ENCODE measurements at places on chromosomes 5 and 9.
A peak's percentile ranks its signal among the peaks of the same experiment; 100 is the strongest.

DNA sequence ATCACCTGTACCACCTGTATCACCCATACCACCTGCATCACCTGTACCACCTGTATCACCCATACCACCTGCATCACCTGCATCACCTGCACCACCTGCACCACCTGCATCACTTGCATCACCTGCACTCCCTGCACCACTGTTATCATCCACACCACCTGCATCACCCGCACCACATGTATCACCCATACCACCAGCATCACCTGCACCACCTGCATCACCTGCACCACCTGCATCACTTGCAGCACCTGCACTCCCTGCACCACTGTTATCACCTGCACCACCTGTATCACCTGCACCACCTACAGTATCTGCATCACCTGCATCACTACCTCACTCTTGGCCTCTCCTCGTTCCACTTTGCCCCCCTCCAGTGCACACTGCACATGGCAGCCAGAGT lies 63.2 kb upstream of the CKMT2 start:
- DNase-seq, result no peak

GRCh38 chr5:79135790-79136553 lies 24.4 kb downstream of the BHMT start:
- no peak for DNase-seq

DNA sequence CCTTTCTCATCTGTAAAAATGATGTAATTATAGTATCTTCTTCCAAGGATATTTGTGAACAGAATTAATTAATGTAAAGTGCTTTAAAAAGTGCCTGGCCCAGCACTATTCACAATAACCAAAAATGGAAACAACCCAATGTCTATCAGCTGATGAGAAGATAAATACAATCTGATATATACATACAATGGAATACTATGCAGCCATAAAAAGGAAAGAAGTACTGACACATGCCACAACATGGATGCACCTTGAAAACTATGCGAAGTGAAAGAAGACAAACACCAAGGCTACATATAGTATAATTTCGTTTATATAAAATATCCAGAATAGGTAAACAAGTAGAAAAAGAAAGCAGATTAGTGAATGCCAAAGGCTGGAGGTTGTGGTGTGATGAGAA lies 24.1 kb downstream of the DPYSL3 start:
- no peak for DNase-seq

DNA sequence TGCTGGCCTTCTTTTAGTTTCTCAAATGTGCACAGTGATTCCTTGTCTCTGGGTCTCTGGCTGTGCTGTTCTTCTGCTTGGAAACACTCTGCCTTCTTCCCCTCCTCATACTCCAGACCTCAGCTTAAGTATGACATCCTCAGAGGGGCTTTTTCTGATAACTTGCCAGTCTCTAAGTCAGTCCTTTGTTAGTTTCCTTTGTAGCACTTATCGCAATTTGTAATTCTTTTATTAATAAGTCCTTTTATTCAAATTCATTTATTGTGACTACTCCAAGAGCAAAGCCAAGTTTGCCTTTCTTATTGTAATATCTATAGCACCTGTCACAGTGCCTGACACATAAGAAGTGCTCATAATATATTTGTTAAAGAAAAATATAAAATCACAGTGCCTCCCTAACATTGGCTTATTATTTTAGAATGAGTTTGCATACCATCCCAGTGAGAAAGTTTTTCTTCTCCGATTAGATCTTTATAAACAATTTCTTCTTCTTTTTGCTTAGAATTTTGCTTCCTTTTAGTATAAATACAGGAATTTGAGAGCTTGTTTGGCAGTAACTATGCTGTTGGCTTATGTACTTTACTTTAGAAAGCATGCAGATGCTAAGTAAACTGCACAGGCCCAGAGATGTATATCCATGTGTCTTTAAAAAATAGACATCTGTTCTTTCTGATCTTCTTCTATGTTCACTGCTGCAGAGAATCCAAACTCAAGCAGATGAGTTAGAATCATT lies 198.0 kb downstream of the GAS1 start:
- DNase-seq, result no peak

DNA sequence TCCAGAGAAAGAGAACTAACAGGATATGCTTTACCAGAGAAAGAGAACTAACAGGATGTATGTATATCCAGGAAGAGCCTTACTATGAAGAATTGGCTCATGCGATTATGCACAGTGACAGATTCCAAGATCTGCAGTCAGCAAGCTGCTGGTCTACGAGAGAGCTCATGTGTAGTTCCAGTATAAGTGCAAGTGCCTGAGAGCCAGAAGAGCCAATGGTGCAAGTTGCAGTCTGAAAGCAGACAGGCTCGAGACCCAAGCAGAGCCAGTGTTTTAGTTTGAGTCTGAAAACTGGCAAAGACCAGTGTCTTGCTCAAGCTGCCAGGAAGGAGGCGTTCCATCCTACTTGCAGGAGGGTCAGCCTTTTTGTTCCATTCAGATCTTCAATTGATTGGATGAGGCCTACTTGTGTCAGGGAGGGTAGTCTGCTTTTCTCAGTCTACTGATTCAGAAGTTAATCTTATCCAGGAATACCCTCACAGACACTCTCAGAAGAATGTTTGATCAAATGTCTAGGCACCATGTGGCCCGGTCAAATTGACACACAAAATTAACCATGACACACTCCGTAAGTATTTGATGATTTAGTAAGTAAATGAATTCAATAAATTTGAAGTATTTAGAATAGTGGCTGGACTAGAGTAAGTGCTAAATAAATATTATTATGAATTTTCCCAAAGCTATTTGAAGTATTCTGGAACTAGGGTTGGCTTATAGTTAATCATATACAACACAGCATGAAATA lies 372.1 kb upstream of the SGCD start:
- no peak for DNase-seq

GRCh38 chr9:89743573-89744254 lies 138.9 kb downstream of the GADD45G start:
- DNase-seq, result no peak

DNA sequence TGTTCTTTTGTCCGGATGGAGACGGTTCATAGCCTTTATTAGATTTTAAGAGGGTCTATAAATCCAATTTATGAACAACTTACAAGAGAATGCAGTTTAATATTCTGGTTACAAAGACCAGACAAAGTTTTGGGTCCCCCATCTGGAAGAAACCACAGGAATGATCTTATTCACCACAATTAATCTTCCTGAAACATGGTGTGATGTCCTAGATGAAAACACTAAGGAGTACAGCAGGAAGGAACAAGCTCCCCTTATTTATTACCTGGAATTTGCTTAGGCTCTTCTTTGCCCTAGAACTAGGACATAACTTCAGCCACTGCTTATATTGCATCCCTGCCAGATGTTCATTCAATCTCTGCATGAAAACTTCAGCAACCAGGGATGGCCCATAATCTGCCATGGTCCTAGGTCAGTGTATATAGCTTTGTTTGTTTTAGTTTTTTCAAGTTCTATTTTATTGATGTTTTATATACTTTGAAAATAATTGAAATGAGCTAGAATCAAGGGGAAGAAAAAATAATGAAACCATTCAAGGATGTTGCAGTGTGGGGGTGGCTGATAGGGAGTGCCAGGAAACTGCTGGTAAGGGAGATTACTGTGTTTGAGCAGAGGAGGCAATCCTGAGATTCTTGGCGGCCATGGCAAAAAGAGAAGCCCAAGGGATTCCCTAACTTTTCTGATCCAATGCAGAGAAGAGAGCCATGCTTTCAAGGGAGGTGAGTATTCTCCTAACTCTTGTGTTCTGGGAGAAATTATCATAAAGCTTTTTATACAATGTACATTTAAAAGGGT lies 16.8 kb downstream of the TXNDC8 start:
- peak; percentile 74 for DNase-seq

- no peak for DNase-seq
These were observed 32.9 kb downstream of the FRMD3 start for GRCh38 chr9:83505282-83505681.

DNA sequence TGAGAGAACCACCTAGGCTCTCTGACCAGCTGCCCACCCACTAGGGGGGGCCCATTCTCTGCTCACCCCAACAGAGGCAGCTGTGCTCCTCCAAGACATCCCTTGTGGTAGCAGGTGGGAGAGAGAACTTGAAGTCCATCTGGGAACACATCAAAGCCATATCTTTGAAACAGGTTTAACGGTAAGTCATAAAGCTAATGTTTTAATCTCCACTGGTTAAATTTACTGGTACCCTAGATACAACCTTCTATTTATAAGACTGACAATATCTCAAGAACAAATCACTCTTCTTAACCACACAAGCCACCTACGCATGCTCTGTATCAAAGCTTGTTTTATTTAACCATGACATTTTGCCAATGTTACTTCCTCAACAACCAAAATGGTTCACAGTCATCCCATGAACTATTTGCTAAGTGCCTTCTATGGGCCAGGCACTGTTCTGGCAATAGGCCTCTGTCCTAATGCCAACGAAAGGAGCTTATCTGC lies 20.4 kb downstream of the AUH start:
- no peak for DNase-seq

DNA sequence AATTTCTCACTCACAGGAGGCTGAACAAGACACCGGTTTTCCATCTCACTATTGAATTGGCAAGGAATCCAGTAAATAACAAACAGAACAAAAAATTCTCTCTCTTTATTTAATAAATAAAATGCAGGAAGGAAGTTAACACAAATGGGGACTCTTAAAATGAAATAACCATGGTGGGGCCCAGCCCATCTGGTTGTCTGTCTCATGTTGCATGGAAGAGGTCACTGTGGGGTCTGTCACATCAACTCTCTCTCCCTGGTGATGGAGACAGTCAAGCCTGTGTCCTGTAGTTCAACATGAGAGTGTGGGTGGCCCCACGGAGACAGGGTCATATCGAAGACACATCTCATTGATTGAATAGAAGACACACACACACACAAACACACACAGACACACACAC lies 297.7 kb downstream of the IRX2 start:
- no peak for DNase-seq

DNA sequence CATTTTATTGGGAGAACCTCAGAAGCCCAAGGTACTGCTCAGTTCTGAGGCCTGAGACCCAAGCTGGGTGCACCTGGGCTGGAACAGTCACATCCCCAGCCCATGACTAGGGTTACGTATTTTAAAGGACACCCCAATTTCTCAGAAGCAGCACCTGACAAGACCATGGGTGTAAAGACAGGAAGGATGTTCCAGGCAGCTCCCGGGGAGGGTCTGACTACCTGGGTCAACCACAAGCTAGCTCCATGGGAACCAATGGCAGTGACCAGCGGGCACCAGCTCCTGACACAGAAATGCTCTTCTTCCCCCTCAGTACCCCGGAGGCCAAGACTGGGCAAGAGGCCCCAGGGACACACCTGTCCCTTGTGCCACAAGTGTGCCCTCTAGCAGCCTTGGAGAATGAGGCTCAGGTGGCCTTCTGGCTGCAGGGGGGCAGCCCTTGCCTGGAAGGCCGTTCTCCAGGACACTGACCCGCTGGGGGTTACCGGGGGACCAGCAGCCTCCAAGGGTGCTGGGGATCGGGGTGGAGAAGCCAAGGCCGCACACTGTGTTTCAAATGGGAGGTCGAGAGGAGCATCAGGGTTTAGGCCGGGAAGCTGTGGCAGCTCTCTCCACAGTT lies 52.6 kb downstream of the IPPK start:
- DNase-seq, result no peak

GRCh38 chr5:142143878-142144277 lies 35.3 kb downstream of the NDFIP1 start:
- peak; percentile 69 for DNase-seq

DNA sequence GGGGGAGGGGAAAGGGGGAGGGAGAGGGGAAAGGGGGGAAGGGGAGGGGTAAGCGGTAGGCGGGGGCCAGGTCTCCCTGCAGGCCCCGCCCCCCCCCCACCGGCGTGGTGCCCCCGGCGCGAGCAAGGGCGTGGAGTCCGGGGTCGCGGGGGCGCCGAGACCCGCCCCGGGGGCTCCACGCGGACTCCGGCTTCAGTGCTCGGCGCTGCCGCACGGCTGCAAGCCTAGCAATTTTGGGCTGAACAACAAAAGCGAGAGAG lies 10.8 kb downstream of the C9orf50 start:
- no peak for DNase-seq

GRCh38 chr9:19023078-19023477 lies 9.9 kb downstream of the SAXO1 start:
- DNase-seq, result no peak

GRCh38 chr5:83031381-83031780 lies 45.8 kb downstream of the TMEM167A start:
- no peak for DNase-seq

DNA sequence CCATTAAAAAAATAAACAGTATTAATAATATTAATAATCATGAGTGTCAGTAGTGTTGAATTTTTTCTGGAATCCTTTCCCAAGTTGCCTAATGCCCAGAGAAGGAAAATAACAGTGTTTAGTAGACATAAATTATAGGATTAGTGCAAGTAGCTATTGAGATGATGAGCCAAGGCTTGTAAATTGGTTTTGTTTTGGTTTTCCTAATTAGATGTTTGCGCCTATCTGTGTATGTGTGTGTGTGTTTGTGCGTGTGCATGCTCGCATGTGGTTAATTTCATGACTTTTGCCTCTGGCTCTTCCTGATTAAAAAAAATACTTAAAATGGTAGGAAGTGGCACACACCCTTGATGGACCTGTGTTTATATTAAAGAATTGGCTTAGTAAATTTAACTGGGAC lies 55.4 kb downstream of the FXN start:
- no peak for DNase-seq

DNA sequence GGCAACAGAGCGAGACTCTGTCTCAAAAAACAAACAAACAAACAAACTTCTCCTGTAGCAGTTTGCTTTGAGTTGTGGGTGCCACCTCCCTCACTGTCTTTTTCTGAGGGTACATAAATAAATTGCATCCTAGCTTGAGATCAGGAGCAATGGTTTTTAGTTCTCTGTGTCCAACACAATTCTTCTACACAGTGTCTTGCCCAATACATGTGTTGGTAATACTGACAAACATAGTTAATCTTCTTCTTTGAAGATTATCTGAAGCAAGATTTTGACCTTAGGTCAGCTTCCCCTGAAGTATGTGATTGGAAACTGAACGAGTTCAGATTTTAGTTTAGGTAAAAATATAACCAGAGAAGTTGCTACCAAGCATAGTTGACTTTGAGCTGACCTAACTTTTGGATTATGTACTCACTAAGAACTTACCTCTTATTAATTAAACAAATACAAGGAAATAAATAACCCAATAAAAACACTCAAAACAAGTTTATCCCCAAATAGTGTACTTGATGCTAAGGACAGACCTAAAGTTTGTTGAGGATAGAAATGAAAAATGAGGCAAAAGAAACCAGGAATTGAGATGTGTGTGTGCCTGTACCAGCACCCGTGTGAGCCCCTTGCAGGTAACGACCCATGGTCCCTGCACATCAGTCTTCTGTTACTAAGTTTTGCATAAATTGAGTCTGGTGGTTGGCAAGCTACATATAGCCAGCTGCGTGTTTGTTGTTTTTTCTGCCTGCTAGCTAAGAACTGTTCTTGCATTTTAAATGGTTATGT lies 16.2 kb downstream of the TJP2 start:
- no peak for DNase-seq

- DNase-seq, result peak; percentile 70
These were observed 35.4 kb downstream of the UBE2R2 start for GRCh38 chr9:33852216-33852826.

GRCh38 chr9:115952430-115953292 lies 200.9 kb upstream of the PAPPA start:
- peak; percentile 91 for DNase-seq

- DNase-seq, result peak; percentile 76
These were observed 69.0 kb downstream of the UGCG start for GRCh38 chr9:111965566-111966019.

- DNase-seq, result no peak
These were observed 674 bp downstream of the TSPAN17 start for GRCh38 chr5:176647843-176648473.

- no peak for DNase-seq
These were observed 25.1 kb upstream of the TBC1D2 start for GRCh38 chr9:98280574-98280973.

GRCh38 chr5:157457391-157457790 lies 2.6 kb upstream of the NIPAL4 start:
- DNase-seq, result no peak

GRCh38 chr5:56624751-56625150 lies 190.6 kb upstream of the MAP3K1 start:
- DNase-seq, result peak; percentile 14

All from cardiac fibroblast (primary cell).